Progenitor cell of endocrine pancreas (in vitro differentiated cells): ENCODE measurements at places on chromosomes 6 and 20. TPM values are rescaled to one million over a fixed set of nuclear protein-coding genes. Genes with fewer than 3 reads are reported as not detected.

DNA sequence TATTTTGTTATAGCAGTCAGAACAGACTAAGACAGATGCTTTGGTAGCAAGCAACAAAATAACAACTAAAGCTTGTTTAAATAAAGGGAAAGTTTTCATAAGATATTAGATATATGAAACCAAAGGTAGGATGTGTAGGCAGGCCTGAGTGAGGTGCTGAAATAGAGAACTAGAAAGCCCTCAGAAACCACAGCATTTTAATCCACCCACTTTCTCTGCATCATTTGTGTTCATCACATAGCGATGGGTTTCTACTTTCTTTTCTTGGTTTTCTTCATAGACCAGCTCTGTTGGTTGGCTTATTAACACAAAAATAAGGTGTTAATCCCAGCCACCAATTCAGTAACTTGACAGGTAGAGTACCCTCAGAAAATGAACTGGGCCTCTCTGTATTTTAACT, 58.6 kb downstream of the RPS12 start:
- H3K4me1 ChIP-seq: no peaks in the 10 kb centered on the region
- H3K4me3 ChIP-seq: no peak overlapping the region
- H3K36me3 ChIP-seq: no peaks in the 10 kb centered on the region
- no peak for DNase-seq

Gene CNKSR3
- 17.3 and 20.3 TPM in 2 replicates for total RNA-seq

- peaks cover 1% of the 10 kb centered on the region for H3K4me1 ChIP-seq
- no peak overlapping the region for H3K4me3 ChIP-seq
- no peaks in the 10 kb centered on the region for H3K27me3 ChIP-seq
- no peaks in the 10 kb centered on the region for H3K36me3 ChIP-seq
- no peak for DNase-seq
Measured at GRCh38 chr6:45548657-45549515, 171.2 kb upstream of the SUPT3H start.

Gene CLPSL2
- total RNA-seq: not detected in 2 replicates

DNA sequence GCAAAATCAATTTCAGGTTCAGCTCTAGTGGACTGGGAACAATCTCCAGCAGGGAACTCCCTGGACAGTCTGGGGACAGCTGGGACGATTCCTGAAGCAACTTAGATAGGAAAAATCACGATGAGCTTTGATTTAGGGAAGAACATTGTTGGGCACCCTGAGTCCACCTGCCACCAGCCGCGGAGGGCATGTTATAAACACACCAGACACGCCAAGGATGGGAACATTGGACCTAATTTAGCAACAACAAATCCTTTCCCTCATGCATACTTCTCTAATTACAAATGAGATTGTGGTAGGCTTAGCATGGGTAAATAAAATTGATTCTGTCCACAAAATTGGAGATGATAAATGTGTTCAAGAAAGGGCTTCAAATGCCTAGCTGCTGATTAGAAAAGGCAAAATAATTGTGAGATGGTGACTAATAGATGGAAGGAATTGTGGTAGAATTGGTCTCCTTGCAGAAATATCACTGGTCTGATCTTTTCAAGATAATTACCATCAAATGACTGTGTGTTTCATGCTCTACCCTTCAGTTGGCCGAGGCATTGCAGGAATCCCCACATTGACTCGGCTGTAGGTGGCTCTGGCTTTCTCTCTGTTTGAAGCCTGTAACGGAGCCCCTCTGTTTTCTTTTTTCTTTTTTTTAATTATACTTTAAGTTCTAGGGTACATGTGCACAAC, 6.1 kb upstream of the NANP start:
- no peak overlapping the region for H3K4me3 ChIP-seq
- H3K27ac ChIP-seq: no peak overlapping the region
- no peaks in the 10 kb centered on the region for H3K4me1 ChIP-seq
- H3K27me3 ChIP-seq: no peaks in the 10 kb centered on the region
- no peak for DNase-seq

- no peak overlapping the region for H3K27ac ChIP-seq
- H3K27me3 ChIP-seq: no peaks in the 10 kb centered on the region
- H3K36me3 ChIP-seq: peaks cover 3% of the 10 kb centered on the region
Measured at GRCh38 chr6:56690519-56691285, 48.0 kb upstream of the DST start.

Gene UST
- 2.9 and 4.7 TPM in 2 replicates for total RNA-seq

- H3K27ac ChIP-seq: no peak overlapping the region
- H3K27me3 ChIP-seq: no peaks in the 10 kb centered on the region
- no peaks in the 10 kb centered on the region for H3K36me3 ChIP-seq
- H3K4me1 ChIP-seq: peaks cover 18% of the 10 kb centered on the region
- no peak overlapping the region for H3K4me3 ChIP-seq
Measured at GRCh38 chr6:144993870-144994269, 708.7 kb downstream of the UTRN start.

GRCh38 chr6:167027772-167028171, 28.6 kb downstream of the CEP43 start:
- DNase-seq: no peak
- no peak overlapping the region for H3K4me3 ChIP-seq

- no peak for DNase-seq
- H3K4me1 ChIP-seq: peaks cover 7% of the 10 kb centered on the region
- H3K4me3 ChIP-seq: no peak overlapping the region
- H3K27me3 ChIP-seq: no peaks in the 10 kb centered on the region
- peak overlapping the region; percentile 44 for H3K27ac ChIP-seq
Measured at GRCh38 chr6:14707971-14708465, 537.9 kb upstream of the JARID2 start.

DNA sequence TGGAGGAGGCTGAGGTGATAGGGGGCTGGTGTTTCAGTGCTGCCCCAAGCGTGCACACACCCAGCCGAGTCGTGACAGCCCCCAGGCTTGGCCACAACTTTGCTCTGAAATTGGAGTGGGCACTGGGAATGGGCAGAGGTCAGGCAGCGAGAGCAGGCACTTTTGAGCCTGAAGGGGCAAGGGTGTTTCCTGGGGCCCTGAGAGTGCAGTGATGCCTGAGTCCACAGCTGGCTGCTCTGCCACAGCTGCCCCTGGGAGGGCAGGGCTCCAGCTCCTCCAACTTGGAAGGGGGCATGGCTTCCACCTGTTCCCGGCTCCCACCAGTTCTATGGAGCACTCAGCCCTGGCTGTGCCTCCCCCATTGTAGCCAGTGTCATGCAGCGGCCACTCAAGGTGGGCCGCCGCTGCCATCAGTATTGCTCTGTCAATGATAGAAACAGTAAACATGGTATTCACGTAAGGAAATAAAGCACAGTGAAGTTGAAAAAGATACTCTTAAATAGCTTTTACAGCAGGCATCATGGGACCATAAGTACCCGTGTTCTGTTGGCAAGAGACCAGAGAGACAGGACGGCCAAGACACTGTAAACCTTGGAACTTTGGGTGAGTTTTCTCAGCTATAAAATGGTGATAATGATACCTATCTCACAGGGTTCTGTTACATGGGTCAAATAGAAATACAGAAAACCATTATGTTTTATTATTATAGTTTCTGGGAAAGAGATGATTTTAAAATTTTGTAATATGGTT, 108.9 kb downstream of the THEMIS start:
- H3K4me3 ChIP-seq: no peak overlapping the region
- H3K4me1 ChIP-seq: no peaks in the 10 kb centered on the region
- H3K27me3 ChIP-seq: no peaks in the 10 kb centered on the region
- DNase-seq: no peak
- no peak overlapping the region for H3K27ac ChIP-seq
- H3K36me3 ChIP-seq: no peaks in the 10 kb centered on the region

GRCh38 chr6:32529697-32530430, at the start of gene HLA-DRB5:
Gene HLA-DRB5 (minus strand): TSS chr6:32530287. CDS start chr6:32530224, 63 bp downstream.
- no peak within 1 kb of the TSS for H3K27ac ChIP-seq
- H3K4me1 ChIP-seq: no peaks in the 10 kb centered on the region
- no peaks in the 10 kb centered on the region for H3K36me3 ChIP-seq
- no peak for DNase-seq

DNA sequence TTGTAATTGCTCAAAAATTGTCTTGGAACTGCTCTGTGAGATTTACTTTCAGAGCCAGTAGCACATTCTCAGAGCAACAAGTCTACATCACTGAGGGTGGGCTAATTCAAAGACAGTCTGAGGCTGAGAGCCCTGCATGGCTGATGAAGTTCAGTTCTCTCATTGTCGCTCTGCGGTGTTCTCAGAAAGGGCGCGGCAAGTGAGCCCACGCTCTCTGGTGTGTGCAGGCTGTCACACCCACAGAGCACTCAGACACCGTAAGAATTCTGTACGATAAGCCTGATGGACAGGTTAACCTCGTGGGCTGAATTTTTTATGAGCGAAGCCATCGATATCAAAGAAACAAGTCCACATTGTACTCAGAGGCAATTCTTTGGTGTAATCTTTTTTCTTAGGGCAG, 557.8 kb downstream of the HACE1 start:
- H3K36me3 ChIP-seq: no peaks in the 10 kb centered on the region
- no peaks in the 10 kb centered on the region for H3K27me3 ChIP-seq
- H3K4me3 ChIP-seq: no peak overlapping the region
- H3K27ac ChIP-seq: no peak overlapping the region
- no peak for DNase-seq

GRCh38 chr6:82867946-82868345, 197.7 kb downstream of the UBE3D start:
- H3K4me3 ChIP-seq: no peak overlapping the region
- H3K36me3 ChIP-seq: peaks cover 1% of the 10 kb centered on the region

Gene GHRH
- 0.75 TPM in 1 of 2 replicates, not detected in the other for total RNA-seq

- H3K36me3 ChIP-seq: no peaks in the 10 kb centered on the region
- H3K27me3 ChIP-seq: no peaks in the 10 kb centered on the region
- H3K4me1 ChIP-seq: peaks cover 2% of the 10 kb centered on the region
- no peak for DNase-seq
- H3K27ac ChIP-seq: no peak overlapping the region
Measured at GRCh38 chr20:6501061-6501460, 266.4 kb upstream of the BMP2 start.

DNA sequence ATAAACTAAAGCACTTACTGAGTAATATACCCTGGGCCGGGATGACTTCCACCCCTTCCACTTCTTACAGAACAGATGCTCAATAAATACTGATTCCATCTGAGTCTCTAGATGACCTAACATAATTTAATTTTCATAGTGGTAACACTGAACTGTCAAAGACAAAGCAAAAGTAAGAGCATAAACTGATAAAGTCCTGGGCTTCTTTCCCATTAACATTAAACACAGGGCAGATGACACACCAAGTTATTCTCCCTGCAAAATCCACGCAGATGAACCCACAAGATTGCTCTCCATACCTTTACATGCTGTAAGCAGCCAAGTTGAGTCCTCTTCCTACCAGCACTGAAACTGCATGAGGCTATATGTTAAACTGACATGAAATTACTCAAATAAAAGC, 27.1 kb downstream of the AGPAT4 start:
- no peaks in the 10 kb centered on the region for H3K27me3 ChIP-seq
- peaks cover 17% of the 10 kb centered on the region for H3K36me3 ChIP-seq
- no peak for DNase-seq
- peaks cover 6% of the 10 kb centered on the region for H3K4me1 ChIP-seq

- no peaks in the 10 kb centered on the region for H3K36me3 ChIP-seq
- no peak overlapping the region for H3K27ac ChIP-seq
- H3K27me3 ChIP-seq: no peaks in the 10 kb centered on the region
- no peak for DNase-seq
- no peak overlapping the region for H3K4me3 ChIP-seq
- peaks cover 11% of the 10 kb centered on the region for H3K4me1 ChIP-seq
Measured at GRCh38 chr6:101482606-101483005, 89.1 kb downstream of the GRIK2 start.

GRCh38 chr6:15507746-15508145, 155.1 kb downstream of the DTNBP1 start:
- DNase-seq: no peak
- H3K4me1 ChIP-seq: peaks cover 9% of the 10 kb centered on the region
- H3K4me3 ChIP-seq: no peak overlapping the region
- H3K27me3 ChIP-seq: no peaks in the 10 kb centered on the region

DNA sequence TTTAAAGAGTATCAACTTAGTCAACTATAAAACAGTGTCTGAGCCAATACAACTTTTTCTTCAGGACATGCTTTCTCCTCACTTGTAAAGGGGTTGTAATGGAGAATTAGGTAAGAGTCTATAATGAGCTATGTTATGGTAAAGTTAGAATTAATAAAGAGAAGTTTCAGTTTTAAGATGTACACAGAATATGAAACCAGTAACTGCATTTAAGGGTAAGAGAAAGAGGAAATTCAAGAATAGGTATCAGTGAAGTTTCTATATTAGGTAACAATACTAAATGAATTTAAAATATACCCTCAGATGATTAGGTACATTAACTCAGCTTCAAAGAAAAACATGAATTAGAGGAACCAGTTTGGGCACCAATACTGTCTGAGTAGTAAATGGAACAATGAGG, 1444.3 kb upstream of the ADGRB3 start:
- no peak for DNase-seq
- no peak overlapping the region for H3K27ac ChIP-seq
- no peaks in the 10 kb centered on the region for H3K4me1 ChIP-seq
- no peaks in the 10 kb centered on the region for H3K27me3 ChIP-seq

DNA sequence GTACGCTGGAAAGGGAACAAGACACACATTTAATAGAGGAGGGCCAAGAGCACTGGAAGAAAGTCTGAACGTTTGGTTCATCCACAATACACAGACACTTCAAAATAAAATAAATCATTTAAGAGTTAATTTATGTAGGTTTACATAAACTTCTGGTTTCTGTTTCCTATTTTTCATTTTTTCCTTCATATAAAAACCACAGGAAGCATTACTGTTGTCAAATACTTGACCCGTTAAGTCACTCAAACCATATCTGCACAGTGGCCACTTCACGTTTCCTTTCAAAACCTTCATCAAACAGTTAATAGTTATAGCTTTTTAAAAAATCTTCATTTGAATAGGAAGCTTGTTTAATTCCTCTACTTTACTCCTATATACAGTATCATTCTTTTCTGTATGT, 257.6 kb upstream of the THEMIS start:
- DNase-seq: no peak
- no peaks in the 10 kb centered on the region for H3K27me3 ChIP-seq
- no peaks in the 10 kb centered on the region for H3K36me3 ChIP-seq
- H3K4me3 ChIP-seq: no peak overlapping the region
- peaks cover 1% of the 10 kb centered on the region for H3K4me1 ChIP-seq

GRCh38 chr6:8130399-8130798, 28.1 kb upstream of the EEF1E1 start:
- DNase-seq: no peak
- no peak overlapping the region for H3K27ac ChIP-seq
- no peaks in the 10 kb centered on the region for H3K36me3 ChIP-seq
- H3K4me1 ChIP-seq: peaks cover 2% of the 10 kb centered on the region
- peaks cover 17% of the 10 kb centered on the region for H3K27me3 ChIP-seq
- H3K4me3 ChIP-seq: no peak overlapping the region

DNA sequence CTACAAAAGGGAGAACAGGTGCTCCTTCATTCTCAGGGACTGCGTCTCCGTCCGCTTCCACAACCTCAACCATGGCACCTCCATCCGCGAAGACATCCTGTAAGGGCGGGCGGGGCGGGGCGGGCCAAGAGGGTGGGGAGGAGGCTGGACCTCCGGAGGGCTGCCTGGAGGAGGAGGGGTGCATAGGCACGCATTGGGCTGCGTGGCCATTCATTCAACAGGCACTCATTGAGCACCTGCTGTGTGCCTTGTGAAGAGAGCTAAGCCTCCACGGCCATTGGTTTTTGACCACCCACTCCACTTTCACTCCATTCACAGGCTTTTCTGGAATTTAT, 435 bp downstream of the ZSWIM3 start:
- no peak for DNase-seq
- peak overlapping the region; percentile 93 for H3K4me3 ChIP-seq
- H3K36me3 ChIP-seq: no peaks in the 10 kb centered on the region
- H3K4me1 ChIP-seq: peaks cover 24% of the 10 kb centered on the region

Gene LBP
- not detected in 2 replicates for total RNA-seq

- no peak for DNase-seq
- H3K27me3 ChIP-seq: no peaks in the 10 kb centered on the region
- no peak overlapping the region for H3K4me3 ChIP-seq
- H3K36me3 ChIP-seq: no peaks in the 10 kb centered on the region
- no peak overlapping the region for H3K27ac ChIP-seq
- peaks cover 10% of the 10 kb centered on the region for H3K4me1 ChIP-seq
Measured at GRCh38 chr6:163487606-163488005, 73.1 kb downstream of the QKI start.
